ENCODE measurements at places on chromosomes 7 and 10.

DNA sequence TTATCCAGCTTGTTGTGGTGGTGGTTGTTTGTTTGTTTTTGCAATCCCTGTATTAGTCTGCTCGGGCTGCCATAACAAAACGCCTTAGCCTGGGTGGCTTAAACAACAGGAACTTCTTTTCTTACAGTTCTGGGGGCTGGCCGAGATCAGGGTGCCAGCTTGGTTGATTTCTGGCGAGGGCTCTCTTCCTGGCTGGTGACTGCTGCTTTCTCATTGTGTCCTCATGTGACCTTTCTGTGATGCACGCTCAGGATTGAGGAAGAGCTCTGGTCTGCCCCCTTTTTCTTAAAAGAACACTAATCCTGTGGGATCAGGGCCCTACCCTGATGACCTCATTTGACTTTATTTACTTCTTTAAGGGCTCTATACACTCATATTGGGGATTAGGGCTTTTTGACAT, 107.1 kb upstream of the NRP1 start:
- DNase-seq = no peak

- DNase-seq = no peak
Observed at GRCh38 chr7:68840991-68841390, 757.3 kb upstream of the AUTS2 start.

DNA sequence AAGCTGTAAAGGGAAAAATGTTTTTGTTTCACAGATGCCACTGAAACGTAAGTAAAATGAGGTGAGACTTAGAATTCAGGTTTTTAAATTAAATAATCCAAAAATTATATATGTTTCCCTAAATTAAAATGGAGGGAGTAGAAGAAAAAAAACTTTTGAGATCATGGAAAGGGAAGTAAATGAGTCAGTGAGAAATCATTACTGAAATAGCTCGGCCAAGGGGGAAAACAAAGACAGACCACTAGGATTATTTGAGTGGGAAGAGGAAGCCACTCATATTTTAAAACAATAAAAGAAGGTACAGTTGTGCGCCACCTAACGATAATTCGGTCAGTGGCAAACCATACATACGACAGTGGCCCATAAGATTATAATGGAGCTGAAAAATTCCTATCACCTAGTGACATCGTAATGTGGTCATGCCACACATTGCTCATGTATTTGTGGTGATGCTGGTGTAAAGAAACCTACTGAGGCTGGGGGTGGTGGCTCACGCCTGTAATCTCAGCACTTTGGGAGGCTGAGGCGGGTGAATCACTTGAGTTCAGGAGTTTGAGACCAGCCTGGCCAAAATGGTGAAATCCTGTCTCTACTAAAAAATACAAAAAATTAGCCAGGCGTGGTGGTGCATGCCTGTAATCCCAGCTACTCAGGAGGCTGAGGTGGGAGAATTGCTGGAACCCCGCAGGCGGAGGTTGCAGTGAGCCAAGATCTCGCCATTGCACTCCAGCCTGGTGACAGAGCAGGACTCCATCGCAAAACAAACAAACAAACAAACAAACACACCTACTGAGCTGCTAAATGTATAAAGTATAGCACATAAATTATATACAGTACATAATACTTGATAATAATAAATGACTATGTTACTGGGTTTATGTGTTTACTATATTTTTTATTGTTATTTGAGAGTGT, 64.7 kb downstream of the MKX start:
- no peak for DNase-seq

DNA sequence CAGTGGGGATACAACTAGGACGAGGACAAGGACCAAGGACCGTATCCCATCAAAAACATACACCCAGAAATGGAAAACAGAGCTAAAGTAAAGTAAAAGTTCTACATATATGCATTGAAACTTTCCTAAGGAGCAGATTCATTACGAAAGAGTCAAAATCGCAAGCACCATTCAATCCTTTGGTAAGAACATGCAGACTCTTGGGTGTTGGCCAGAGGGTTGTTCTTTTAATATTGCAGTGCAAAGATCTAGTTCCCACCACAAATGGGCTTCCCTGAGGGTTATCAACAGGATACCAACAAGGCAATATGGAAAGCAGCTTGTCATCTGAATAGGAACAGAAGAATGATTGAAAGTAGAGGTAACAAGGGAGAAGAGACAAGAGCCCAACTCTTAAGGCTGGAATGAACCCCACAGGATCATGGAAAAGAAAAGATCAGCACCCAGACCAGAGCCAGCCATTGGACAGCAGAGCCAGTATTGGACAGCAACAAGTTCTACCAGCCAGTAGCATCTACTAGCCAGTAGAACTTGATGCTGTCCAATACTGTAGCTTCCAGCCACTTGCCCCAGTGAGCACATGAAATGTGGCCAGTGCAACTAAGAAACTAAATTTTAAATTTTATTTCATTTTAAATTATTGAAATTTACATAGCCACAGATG, 66.0 kb downstream of the OSBPL3 start:
- no peak for DNase-seq

DNA sequence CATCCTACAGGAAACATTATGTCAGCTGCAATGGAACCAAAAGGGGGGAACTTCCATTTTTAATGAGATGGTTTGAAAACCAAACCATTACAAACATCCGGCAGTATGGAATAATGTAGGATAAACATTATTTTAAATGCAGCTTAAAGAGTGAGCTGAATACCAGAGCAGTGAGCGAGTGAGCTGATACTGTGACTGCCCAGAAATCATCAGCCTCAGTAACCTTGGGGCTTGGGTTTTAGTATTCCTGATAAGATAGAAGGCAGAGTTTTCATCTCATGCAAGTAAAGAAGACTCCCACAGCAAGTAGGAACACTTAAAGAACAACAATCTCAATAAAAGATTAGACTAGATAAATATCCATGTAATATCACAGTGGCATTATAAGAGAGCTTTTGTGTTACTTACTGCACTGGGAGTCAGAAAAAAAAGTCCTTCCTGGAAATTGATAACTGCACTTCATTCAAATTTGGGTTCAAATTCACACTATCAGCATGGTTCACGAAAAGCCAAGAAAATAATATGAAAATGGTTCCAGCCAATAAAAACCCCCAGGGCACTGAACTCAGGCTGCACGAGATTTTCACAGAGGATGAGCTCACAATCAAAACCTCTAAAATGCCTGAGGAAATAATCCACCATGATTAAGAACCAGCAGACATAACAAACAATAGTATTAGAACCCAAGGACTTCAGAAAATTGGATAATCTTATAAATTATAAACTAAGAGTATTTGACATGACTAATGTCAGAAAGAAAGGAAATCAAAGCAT, 115.7 kb downstream of the MTPAP start:
- DNase-seq = no peak

DNA sequence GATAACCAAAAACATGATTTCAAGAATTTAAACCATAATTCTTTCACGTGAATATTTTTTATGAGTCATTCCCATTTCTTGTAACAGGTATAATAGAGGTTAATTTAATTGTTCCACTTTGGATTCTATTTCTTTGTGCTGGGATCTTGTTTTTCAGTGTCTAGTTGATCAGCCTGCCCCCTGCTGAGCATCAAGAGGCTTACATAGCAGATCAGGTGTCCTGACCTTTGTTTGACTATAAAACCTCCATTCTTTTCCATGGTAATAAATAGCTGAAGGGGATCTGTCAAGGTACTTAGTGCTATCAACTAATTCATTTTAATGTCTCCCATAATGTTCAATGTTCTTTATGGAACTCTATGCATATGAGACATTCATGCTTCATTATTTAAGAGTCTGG, 4.9 kb downstream of the COL17A1 start:
- DNase-seq = no peak

- no peak for DNase-seq
Observed at GRCh38 chr7:20971219-20971618, 184.5 kb upstream of the SP8 start.

GRCh38 chr10:44982114-44982460, 3.5 kb upstream of the DEPP1 start:
- DNase-seq = no peak
